ENCODE measurements at places on chromosomes 5 and 9.

DNA sequence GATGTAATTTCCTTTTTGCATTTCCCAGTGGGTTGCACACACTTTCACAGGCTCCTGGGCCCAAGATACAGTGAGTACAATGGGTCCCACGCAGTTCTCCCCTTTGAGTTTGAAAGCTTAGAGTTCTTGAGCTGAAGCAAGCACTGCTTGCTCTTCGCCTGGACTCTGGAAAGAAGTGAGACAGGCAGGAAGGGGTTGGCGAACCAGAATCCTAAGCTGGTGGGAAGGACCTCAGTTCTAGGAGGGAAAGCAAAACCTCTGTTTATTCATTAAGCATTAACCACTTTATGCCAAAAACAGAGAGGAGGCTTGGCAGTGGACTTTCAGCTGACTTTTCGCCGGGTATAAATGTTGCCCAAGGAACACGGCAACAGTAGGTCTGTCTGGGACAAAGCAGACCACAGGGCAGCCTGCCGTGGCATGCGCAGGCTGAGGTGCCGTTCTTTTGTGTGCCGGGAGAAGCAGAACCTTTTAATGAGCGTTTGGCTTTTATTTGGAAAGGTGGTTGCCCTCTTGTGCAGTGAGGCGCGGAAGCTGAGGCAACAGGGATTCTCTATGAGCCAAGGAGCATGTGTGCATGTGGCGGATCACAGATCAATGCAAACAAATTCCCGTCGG lies 239.9 kb upstream of the PANK3 start:
- no peak for DNase-seq

- DNase-seq = no peak
Observed at GRCh38 chr9:13137426-13137825, 142.1 kb downstream of the MPDZ start.

DNA sequence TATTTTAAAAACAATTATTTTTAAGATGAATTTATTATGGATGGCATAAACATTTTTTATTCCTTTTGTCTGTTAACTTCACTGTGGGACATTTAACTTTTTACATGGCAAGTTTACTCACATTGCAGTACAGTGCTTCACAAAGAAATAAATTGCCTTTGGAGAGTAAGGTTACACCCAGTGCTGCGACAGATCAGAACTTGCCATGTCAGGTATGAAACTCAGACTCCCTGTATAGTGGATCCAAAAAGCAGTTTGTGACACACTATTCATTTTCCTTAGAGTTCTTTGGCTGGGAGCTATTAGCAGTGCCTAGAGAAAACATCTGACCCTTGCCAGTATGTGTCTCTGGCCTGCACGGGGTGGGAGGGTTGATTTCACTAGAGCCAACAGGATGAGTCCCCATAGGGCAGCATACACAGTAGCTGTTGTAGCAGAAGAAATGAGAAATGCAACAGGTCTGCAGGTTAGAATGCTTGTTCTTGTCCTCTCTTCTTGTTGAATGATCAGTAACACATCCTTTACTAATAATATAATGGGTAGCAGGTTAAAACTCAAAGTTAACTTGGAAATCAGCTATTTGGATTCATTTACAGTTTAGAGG lies 42.9 kb downstream of the STARD4 start:
- no peak for DNase-seq

DNA sequence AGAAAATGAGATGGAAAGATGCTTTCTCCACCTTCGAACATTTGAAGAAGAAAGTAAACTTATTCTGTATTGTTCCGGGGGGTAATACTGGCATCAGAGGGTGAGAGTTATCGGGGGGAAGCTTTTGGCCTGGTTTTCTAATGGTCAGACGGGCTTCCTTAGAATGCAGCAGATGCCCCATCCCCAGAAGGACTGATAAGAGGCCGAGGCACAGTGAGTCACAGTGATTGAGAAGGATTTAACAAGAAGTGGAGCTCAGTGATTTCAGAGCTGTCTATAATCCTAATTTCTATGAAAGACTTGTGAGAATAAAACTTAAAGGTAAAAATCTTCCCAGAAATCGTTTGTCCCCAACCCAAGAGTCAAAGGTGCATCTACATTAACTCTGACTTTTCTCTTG lies 123.9 kb downstream of the DOCK8 start:
- no peak for DNase-seq

DNA sequence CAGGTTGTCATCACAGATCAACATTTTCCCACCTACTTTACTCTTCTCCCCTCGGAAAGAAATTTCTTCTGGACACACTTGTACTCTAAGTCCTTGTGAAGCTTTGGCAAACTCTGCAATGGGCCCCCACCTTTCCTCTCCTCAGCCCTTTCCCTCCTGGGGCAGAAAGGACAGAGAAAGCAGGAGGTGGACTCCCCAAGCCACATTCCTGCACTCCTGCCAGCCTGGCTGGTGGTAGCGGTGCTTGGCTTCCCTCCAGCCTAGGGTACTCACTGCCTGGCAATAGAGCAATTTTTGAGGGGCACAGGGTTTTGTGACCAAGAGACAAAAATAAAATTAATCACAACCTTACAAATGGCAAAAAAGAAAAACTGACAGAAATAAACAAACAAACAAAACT lies 451.4 kb downstream of the ZSWIM6 start:
- DNase-seq = no peak

DNA sequence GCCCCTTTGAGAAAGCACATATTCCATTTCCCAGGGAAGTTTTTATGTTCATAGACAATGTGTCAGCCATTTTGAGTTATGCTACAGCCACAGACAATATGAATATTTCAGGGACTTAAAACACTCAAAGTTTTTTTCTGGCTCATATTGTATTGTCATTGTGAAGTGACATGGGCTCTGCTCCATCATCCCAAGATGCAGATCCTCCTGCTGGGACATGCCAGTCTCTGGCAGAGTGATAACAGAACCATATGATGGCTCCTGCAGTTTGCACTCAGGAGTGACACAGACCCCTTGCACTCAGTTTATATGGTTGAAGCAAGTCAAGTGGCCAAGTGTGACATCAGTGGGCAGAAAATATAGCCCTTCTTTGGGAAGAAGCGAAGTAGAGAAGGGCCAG lies 498.4 kb upstream of the TUSC1 start:
- no peak for DNase-seq

DNA sequence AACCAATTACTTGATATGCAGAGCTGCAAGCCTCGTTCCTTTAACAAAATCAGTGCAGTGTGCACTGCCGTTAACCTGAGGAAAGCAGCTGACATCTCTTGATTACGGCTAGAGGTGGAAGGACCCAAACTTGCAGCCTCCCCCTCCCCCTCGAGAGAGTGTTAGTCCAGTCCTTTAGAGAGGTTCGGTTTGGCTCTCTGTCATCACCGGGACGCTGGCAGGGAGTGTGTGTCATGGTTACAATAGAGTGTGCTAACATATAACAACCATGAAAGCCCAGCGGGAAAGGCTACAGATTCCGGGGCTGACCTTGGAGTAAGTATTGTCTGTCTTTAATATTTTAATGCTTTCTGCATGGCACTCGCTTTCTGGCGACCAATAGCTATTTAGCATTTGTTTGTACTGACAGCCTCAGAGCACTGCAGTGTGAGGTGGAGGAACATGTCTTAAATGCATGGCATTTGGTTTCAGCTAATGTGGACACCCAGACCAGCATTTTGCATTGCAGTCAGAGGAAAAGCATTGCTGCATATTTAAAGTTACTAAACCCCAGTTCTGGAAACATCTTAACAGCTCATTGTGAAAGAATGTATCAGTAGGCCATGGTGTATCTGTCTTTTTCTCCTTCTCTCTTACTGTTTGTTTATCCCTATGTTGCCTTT lies 237.5 kb downstream of the CD180 start:
- no peak for DNase-seq

- DNase-seq = no peak
Observed at GRCh38 chr9:128895556-128895955, 13.6 kb downstream of the LRRC8A start.

- no peak for DNase-seq
Observed at GRCh38 chr9:133405508-133406438, 12.0 kb downstream of the REXO4 start.

GRCh38 chr9:135907006-135907430 lies 328 bp downstream of the CAMSAP1 start:
- DNase-seq = no peak

DNA sequence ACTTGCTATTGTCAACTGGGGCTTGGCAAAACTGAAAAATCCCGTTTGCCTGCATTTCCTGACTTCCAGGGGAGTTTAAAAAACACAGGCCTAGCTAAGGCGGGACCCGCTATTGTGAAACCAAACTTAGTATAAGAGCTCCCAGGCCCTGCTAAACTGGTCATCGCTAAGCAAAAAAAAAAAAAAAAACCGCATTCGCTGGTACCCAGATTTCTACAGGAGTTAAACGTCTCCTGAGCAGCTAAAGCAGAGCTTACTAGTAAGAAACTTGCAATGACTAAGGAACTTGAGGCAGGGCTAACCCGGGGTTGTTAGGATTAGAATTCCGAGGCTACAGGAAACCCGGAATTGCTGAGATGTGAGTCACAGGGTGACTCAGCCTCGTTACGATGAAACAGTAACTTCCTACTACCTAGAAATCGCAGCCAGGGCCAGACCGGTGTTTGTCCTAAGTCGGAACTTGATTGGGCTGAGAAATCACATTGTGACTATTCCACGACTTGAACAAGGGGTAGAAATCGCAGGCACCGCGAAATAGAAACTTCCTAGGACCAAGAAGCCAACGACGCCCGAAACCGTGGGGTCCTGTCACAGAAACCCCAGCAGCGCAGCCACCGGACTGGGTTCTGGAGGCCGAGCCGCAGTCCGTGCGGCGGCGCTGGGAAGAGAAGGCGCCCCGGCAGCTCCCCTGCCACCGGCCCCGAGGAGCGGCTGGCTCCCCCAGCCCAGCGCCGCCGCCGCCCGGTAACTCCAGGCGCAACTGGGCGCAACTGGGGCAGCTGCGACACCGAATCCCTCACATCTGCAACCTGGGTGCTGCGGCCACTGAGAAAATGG lies 89.4 kb downstream of the ANXA2R start:
- peak; percentile 33 for DNase-seq

DNA sequence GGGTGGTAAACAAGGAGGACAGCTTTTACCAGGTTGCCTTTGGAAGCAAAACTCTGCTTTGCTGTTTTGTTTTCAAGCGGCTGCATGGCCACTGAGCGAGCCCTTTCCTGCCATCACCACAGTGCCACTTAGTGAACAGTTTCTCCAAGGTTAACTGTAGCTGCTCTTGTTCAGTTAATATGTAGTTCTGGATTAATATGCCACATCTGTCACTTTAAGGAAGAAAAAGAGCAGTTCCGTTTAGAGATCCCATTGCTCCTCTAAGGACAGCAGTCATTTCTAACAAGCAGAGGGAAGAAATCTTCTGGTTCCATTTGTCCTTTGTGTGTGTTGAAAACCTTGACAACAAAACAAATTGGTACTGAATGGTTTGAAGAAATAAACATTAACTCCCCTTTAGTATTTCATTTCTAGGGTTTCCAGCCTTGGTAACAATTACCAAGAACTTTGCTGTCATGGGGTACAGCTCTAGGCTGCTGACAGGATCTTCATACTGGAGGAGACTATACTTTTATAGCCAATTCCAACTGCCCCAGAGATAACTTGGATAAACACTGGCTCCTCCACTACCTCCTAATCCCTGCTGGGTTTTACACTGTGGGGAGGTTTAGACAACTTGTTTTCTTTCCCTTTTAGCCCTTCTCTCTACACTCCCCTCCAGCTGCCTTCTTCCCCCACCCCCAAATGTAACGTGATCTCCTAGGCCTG lies 10.3 kb upstream of the ABL1 start:
- no peak for DNase-seq

- no peak for DNase-seq
Observed at GRCh38 chr5:126419102-126419501, 4.1 kb upstream of the GRAMD2B start.

DNA sequence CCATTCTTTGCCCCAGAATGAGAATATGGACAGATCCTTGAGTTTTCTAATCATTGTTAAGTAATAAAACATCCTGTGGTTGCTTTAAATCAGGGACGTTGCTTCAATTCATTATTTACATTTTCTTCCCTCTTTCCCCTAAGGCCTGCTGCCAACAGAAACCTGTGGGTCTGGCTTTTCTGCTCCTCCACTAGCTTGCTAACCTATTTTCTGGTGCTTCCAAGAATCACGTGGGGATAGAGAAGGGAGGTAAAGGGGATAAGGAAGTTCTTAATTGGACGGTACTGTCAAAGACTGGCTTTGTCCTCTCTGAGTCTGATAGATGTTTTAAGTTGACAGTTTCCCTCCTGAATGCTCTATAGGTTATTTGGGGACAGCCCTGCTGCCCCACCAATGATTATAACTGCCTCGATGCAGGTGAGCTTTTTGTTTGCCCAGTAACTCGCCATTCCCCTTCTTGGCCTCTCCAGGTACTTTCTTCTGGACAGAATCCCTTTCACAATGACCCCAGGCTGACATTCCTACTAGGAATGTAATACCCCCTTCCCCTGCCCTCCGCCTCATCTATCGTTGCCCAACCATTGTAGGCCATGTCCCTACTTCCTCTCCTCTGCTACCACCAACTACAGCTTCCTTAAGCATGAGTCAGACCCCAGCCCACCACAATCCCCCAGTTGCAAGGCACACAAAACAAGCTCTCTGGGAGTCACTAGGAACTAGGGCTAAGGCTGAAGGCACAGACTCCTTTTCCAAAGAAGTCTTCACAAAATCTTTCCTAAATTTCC lies 19.9 kb upstream of the CPEB4 start:
- no peak for DNase-seq

GRCh38 chr9:136750526-136750925 lies 2.2 kb upstream of the LCN6 start:
- no peak for DNase-seq

DNA sequence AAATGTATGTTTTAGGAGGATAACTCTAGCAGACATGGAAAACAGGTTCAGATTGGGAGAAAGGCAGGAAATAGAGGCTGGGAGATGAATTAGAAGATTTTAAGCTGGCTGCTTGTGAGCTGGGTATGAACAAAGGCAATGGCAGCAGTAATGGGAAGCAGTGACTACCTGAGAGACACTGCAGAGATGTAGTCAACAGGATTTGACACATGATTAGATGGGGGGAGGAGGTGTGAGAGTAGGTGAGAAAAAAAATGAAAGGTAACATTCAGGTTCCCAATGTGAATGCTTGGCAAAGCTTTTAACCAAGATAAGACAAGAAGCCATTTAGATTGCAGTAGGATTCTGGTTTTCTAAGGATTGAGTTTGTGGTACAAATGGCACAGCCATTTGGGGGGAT lies 22.8 kb upstream of the IFNE start:
- DNase-seq = no peak

DNA sequence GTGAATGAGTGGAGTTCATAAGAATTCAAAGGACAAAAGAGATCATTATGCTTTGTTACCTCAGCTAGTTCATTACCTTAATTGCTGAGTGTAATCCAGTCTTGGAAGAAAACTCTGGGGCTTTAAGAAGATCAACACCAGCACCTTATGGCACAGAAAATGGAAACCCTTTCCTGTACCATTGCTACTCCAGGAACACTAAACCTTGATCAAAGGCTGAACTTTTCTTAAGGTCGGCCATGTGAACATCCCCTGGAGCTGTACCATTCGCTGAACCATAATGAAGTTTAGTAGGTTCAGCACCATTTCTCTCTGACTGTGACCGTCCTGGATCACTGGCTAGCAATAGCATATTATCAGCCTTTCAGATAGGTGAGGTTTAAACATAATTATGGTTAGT lies 97.4 kb downstream of the PBX3 start:
- DNase-seq = no peak
